ENCODE measurements at places on chromosomes 3 and 15.

DNA sequence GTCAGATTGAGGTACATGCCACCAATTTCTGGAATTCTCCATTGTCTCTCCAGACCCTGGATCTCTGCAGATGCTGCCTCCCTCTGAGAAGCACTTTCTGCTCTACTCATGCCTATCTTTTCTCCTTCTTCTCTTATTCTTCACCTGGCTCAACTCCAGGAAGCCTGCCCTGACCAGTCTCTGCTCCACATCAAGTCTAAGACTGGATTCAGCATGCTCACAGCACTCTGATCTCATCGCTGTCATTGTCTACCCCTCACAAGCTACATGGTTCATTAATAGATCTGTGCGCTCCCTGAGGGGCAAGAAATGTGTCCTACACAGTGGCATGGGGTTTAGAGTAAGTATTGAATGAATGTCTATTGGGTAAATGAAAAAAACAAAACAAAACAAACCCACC, 38.7 kb downstream of the CCR4 start:
- DNase-seq, result no peak

DNA sequence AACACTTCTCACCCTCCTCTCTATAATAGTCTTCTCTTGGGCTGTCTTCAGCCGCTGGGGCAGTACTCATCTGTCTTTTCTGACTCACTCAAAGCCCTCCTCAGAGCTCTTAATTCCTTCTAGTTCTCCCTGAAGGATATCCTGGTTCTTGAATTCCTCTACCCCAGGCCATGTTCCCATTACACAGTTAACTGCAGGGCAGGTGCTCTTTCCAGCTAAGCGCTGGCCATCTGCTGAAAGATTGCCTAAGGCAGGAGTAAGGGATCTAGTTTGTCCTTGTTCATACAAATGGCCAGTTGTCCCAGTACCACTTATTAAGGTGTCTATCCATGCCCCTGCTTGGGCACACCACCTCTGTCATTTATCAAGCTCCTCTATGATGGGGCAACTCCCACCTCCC, 10.2 kb upstream of the SPG11 start:
- no peak for DNase-seq

GRCh38 chr15:67784090-67784781, 41.1 kb upstream of the SKOR1 start:
- no peak for DNase-seq

DNA sequence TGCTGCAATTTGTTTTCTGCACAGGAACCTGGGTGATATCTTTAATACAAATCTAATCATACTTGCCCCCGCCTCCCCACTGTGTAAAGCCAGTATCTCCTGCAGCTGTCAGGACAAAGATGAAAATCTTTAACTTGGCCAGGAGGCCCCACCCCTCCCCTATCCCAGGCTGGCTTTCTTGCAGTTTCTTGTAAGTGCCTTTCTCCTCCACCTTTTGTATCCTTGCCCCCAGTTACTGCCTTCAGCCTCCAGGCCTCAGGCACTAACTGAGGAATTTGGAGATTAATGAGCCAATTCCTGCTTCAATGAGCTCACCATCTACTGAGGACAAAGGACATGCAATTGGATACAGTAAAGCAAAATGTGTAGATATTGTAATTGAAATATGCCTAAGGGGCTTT, 6.5 kb downstream of the GCSAM start:
- no peak for DNase-seq

GRCh38 chr3:12224181-12225147, 64.4 kb upstream of the PPARG start:
- no peak for DNase-seq

DNA sequence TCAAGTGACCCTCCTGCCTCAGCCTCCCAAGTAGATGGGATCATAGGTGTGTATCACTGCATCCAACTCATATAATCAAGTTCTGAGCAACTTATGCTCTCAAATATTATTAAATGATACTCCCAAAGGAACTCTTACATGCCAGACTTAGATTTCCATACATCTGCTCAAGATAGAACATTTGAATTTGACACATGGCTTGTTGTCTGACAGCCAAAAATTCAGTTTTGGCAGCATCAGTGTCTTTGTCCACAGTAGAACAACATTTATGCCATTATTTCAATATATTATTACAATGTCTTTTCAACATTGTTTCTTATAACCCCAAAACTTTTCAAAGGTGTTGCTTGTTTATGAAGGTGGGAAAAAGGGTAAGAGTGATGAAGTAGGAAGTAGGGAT, 116.2 kb downstream of the SUCNR1 start:
- no peak for DNase-seq

- DNase-seq, result no peak
These were observed 856.1 kb downstream of the SI start for GRCh38 chr3:164222197-164222596.

- DNase-seq, result no peak
These were observed 81.9 kb downstream of the EBLN2 start for GRCh38 chr3:73143401-73143800.

- no peak for DNase-seq
These were observed 58.5 kb upstream of the FAM174B start for GRCh38 chr15:92714077-92714476.

DNA sequence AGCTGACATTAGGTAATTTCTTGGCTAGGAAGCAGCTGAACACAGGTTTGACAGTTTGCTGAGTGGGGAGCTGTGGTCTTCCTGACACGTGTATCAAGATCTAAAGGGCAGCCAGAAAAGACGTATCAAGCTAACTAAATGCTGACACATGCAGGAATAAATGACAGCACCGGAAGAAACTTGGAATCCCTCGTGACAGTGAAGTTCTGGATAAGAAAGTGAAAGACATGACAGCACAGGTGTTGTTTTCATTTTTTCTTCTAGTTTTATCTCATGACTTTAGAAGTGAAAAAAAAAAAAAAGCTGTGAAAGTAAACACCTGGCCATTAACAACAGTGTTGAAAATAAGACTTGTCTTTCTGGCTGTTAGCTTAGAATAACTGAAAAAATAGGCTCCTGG, 48.7 kb downstream of the FGF7 start:
- DNase-seq, result no peak
